ENCODE measurements at places on chromosomes 6 and 20.

DNA sequence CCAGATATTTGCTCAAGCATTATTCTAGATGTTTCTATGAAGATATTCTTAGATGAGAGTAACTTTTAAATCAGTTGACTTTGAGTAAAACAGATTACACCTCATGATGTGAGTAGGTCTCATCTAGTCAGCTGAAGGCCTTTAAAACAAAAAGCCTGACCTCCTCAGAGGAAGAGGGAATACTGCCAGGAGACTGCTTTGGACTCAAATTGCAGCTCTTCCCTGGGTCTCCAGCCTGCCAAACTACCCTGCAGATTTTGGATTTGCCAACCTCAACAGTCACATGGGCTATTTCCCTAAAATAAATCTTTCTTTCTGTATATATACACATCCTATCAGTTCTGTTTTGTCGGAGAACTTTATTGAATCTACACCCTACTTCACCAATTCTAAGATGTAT, 182.5 kb upstream of the TENT5A start:
- no peak for DNase-seq

- DNase-seq = no peak
Measured at GRCh38 chr6:87336367-87336766, 7.3 kb upstream of the GJB7 start.

- DNase-seq = no peak
Measured at GRCh38 chr6:107321793-107322192, 137.6 kb downstream of the PDSS2 start.

GRCh38 chr20:38953630-38954340, 8.4 kb upstream of the DHX35 start:
- no peak for DNase-seq

GRCh38 chr6:155001482-155001881, 6.4 kb downstream of the TIAM2 start:
- DNase-seq = no peak

GRCh38 chr6:129181001-129181400, 298.1 kb downstream of the LAMA2 start:
- no peak for DNase-seq

DNA sequence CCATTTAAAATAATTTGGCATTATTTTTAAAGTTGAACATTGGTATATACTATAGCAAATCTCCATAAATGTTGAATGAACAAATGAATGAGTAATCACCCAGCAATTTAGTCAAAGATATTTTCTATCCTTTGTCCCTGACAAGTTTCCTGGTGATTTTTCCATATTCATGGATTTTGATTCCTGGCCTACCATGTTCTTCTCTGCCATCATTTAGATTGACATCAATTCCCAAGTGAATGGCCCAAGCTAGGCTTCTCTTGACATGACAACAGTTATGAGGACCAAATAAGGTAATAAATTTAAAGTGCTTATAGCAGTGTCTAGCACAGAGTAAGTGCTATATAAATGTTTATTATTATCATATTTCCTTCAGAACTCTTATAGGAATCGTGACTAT, 120.1 kb upstream of the ADGRF1 start:
- DNase-seq = no peak

GRCh38 chr6:128464790-128465189, 55.6 kb downstream of the PTPRK start:
- no peak for DNase-seq

- DNase-seq = no peak
Measured at GRCh38 chr6:42009844-42010184, 40.5 kb upstream of the TAF8 start.

- no peak for DNase-seq
Measured at GRCh38 chr6:131642565-131642964, 5.5 kb downstream of the ENPP3 start.

- no peak for DNase-seq
Measured at GRCh38 chr6:100691972-100692371, 189.2 kb downstream of the ASCC3 start.

GRCh38 chr20:13877793-13878192, 93.0 kb downstream of the NDUFAF5 start:
- DNase-seq = no peak

DNA sequence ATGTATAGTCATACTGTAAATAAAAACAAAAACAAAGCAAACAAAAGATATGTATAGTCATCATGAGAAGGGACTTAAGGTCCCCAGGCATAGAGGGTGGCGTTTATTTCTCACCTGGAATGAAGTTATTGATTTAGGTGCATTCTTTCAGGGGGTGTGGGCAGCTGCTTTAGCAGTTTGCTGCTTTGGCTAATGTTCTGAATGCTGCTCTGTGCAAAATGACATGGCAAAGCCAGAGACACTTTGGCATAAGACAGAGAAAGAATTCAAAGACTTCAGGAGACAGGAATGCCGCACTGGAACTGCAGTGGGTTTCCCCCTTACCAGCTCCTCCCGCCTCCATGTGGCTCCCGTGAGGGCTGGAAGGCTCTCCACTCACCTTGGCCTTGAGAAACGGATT, 36.4 kb upstream of the NELFCD start:
- DNase-seq = no peak

- DNase-seq = no peak
Measured at GRCh38 chr20:60255866-60256265, 297.6 kb downstream of the CDH26 start.

DNA sequence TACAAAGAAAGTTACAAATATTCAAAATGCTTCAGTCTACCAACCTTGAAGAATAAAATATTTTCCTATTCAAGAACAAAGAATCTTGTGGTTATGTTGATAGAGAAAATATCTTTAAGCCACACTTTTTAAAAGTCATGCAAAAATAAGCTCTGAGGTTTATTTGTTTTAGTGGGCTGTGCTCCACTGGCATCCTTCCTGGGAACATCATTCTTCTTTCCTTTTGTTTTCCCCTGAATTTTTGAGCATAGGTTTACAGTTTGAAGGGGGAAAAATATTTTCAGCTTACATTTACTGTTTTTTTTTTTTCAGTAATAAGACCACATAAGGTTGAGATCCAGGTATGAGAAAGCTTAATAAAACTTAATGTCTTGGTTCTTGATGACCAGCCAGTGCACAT, 72.0 kb upstream of the BACH2 start:
- DNase-seq = no peak

GRCh38 chr6:147234685-147235084, 30.5 kb downstream of the STXBP5 start:
- DNase-seq = no peak

DNA sequence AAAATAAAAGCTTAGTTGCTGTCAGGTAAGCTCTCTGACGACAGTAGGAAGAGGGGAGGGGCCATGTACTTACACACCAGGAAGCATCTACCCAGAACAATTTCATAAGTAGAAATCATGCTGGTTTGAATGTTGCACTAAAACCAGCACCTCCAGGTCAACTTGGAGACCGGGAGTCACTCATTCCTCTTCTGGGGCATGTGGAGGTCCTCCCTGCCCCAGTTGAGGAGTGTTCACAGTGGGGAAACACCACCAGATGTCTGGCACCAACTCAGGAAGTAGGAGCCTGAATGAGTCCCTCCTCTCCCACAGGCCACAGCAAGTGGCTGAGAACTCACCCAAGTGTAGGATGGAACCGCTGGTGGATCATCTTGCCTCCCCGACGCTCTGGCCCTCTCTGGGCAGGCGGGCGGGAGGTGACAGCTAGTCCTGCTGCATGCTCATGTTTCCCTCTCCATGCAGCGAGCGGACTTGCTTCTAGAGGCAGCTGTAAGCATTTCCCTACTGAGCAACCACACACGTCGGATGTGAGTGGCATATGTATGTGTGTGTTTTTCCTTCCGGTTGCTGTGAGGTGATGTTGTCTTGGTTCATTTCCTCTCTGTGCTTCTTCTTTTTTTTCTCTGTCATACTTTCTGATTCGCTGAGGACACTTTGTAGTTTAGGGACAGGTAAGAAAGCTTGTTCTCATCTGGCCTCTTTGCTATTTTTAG, 149.5 kb upstream of the NEDD9 start:
- DNase-seq = no peak

DNA sequence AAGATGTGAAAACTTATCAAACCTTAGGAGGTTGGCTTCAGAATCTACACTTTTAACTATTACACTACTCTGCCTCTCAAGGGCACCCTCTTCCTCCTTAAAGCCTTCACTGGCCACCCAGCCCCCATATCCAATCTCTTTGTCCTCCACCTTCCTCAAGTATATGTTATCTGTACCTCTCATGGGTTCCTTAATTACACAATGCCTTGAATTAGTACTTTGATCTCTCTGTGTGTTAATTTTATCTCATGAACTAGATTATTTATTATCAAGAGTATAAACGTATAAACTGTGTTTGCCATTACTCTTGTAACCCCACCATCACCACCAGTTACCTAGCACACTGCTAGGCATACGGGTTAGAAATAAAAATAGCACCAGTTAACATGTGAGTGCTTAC, 83.3 kb downstream of the NCR2 start:
- DNase-seq = no peak

- DNase-seq = no peak
Measured at GRCh38 chr6:439641-440167, 48.2 kb downstream of the IRF4 start.

DNA sequence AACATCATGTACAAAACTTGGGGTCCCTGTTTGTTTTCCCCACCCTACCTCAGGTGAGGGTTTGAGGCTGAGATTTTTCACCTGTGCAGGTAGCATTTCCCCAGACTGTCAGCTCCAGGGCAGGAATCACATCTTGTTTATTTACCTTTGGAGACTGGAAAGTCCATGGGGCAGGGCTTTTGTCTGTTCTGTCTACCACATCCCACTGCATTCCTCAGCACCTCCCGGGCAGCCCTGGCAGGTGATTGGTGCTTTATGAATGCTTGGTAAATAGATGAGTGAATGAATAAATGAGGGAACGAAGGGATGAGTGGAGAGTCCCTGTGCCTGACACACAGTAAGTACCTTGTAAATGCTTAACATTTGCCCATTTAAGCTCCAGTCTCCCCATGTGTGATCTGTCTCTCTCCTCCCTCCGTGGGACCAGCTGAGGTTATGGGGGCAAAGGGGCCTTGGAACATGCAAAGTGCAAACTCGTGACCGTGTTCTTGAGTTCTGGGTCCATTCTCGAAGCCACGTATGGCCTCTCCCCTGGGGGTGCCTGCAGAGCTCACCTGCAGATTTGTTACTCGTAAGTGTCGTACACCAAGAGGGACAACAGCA, 69.7 kb upstream of the PMEPA1 start:
- no peak for DNase-seq

DNA sequence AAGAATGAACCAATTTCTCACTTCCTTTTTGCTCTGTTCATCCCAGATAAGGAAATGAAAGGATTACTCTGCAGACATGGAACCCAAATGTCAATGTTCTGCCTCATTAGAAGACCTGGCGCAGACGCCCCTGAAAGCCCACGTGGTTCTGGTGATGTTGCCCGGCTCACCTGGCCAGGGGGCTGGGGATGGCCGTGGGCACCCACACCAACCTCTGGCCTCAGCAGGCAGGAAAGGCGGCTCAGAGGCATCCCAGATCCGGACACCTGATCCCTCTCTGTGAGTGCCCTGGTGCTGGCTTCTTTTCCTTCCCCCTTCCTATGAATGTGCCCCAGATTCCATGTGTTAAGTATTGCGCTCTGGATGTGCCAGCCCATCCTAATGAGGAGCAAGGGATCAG, 33.6 kb downstream of the CDH4 start:
- no peak for DNase-seq

- no peak for DNase-seq
Measured at GRCh38 chr6:19637010-19637409, 200.2 kb upstream of the ID4 start.
